ENCODE measurements at places on chromosomes 2 and 18. TPM values are rescaled to one million over a fixed set of nuclear protein-coding genes. Genes with fewer than 3 reads are reported as not detected.

COL5A2 gene
- 787 TPM for total RNA-seq

SMC6 gene
- 39.7 TPM for total RNA-seq

FAM210A gene
- total RNA-seq: 28.8 TPM

ACADL gene
- 5.2 TPM for total RNA-seq

NTSR2 gene
- total RNA-seq: not detected

DNAH6 gene
- total RNA-seq: 0.18 TPM

CCDC148 gene
- 1.2 TPM for total RNA-seq

APCDD1 gene
- 6.3 TPM for total RNA-seq

ADAM23 gene
- 4.1 TPM for total RNA-seq

RUFY4 gene
- 0.27 TPM for total RNA-seq

COL3A1 gene
- 7,706 TPM for total RNA-seq

CYS1 gene
- total RNA-seq: 11.5 TPM

- no peak overlapping the region for H3K27ac ChIP-seq
- H3K4me3 ChIP-seq: no peak overlapping the region
- no peaks in the 10 kb centered on the region for H3K36me3 ChIP-seq
- peaks cover 72% of the 10 kb centered on the region for H3K27me3 ChIP-seq
- peaks cover 20% of the 10 kb centered on the region for H3K4me1 ChIP-seq
- DNase-seq: peak; percentile 77
Measured at GRCh38 chr2:218962859-218963492, 3.5 kb downstream of the CDK5R2 start.

- peaks cover 15% of the 10 kb centered on the region for H3K36me3 ChIP-seq
- H3K4me3 ChIP-seq: peak within 1 kb of the TSS; percentile 90
- H3K27me3 ChIP-seq: peaks cover 3% of the 10 kb centered on the region
- peak within 1 kb of the TSS; percentile 91 for H3K27ac ChIP-seq
- DNase-seq: peak; percentile 91
Measured at GRCh38 chr2:112481528-112482233, at the start of gene TTL. Gene TTL (plus strand): TSS chr2:112482156. CDS start chr2:112482345, 189 bp downstream.

GRCh38 chr2:100978582-100979191, 23.4 kb upstream of the RPL31 start:
- peaks cover 20% of the 10 kb centered on the region for H3K4me1 ChIP-seq
- H3K4me3 ChIP-seq: no peak overlapping the region
- no peaks in the 10 kb centered on the region for H3K27me3 ChIP-seq
- DNase-seq: peak; percentile 62
- peak overlapping the region; percentile 78 for H3K27ac ChIP-seq

DNA sequence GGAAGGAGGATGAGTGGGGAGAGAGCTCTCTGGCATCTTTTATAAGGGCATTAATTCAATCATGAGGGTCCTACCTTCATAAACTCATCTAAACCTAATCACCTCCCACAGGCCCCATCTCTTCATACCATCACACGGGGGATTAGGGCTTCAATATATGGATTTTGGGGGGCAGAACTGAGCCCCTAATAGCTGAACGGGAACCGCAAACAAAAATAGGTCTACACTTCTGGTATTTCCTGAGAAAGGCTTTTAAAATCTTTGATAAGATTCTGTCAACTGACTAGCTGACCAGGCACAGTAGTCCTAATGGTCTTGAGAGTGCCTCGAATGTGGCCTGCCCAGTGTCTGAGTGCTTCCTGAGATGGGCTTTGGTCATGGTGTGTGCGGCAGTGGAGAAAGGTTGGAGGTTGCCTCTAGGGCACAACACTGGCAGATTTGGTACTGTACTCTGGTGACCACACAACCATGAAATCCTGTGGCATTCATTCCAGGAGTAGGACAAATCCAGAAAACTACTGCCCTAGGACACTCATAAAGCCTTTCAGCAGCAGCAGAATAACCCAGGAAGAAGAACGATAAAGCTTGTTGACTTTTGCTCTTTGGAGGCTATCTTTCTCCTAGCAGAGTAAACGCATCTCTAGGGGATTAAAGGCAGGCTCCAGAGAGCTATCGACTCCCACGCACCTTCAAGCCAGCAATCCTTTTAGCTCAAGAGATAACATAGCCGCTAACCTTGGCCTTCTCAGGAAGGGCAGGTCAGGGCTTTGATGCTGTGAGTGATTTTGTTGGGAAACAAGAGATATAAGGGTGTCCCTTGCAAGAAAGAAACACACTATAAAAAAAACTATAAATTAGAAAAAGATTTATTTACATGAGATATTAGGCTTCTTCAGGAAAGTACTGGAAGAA, 12.3 kb upstream of the APOB start:
- no peak overlapping the region for H3K27ac ChIP-seq
- no peak for DNase-seq
- no peaks in the 10 kb centered on the region for H3K36me3 ChIP-seq
- no peaks in the 10 kb centered on the region for H3K27me3 ChIP-seq

DNA sequence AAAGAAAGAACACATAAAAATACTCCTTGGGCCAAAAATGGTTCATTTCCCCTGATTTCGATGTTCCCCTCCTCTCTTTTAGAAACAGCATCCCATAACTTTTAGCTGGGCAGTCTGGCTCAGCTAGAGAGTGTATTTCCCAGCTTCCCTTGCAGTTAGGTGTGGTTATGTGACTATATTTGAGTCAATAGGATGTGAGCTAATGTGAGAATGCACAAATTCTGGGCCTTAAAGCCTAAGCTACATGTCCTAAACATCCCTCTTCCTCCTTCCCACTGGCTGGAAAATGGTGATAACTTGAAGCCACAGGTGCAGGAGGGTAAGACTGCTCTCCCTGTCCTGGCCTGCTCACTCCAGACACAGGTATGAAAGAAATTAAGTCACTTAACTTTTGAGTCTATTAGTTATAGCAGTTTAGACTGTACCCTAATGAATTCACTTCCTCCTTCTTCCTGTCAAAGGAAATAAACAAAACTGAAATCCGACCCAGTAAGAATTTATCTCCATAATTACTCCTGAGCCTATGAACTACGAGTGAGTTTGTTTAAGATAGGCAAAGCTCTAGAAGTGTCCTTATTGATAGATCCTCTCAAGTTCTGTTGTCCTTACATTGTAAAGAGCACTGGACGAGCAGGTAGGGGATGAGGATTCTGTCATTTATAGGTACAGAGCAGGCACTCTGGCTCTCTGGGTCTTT, 177.6 kb downstream of the MTX2 start:
- H3K4me3 ChIP-seq: no peak overlapping the region
- peak overlapping the region; percentile 22 for H3K27ac ChIP-seq
- no peaks in the 10 kb centered on the region for H3K4me1 ChIP-seq
- DNase-seq: no peak
- H3K36me3 ChIP-seq: no peaks in the 10 kb centered on the region
- no peaks in the 10 kb centered on the region for H3K27me3 ChIP-seq

GRCh38 chr18:74898965-74899364, 301.3 kb downstream of the ZNF407 start:
- H3K27ac ChIP-seq: no peak overlapping the region
- no peak overlapping the region for H3K4me3 ChIP-seq
- no peaks in the 10 kb centered on the region for H3K36me3 ChIP-seq
- no peaks in the 10 kb centered on the region for H3K4me1 ChIP-seq
- no peaks in the 10 kb centered on the region for H3K27me3 ChIP-seq
- DNase-seq: peak; percentile 43

- no peaks in the 10 kb centered on the region for H3K27me3 ChIP-seq
- DNase-seq: peak; percentile 29
- no peaks in the 10 kb centered on the region for H3K36me3 ChIP-seq
- H3K27ac ChIP-seq: no peak overlapping the region
- H3K4me1 ChIP-seq: peaks cover 21% of the 10 kb centered on the region
Measured at GRCh38 chr2:237254911-237255578, 158.9 kb downstream of the COL6A3 start.

GRCh38 chr18:77250501-77250925, 865 bp downstream of the GALR1 start:
- DNase-seq: no peak
- H3K4me1 ChIP-seq: peaks cover 8% of the 10 kb centered on the region
- peaks cover 51% of the 10 kb centered on the region for H3K27me3 ChIP-seq
- H3K36me3 ChIP-seq: no peaks in the 10 kb centered on the region
- H3K27ac ChIP-seq: no peak overlapping the region

GRCh38 chr18:8253944-8254343, 355.3 kb upstream of the RAB12 start:
- peaks cover 12% of the 10 kb centered on the region for H3K4me1 ChIP-seq
- H3K27ac ChIP-seq: no peak overlapping the region
- no peaks in the 10 kb centered on the region for H3K27me3 ChIP-seq
- H3K36me3 ChIP-seq: no peaks in the 10 kb centered on the region

- no peak for DNase-seq
- no peaks in the 10 kb centered on the region for H3K36me3 ChIP-seq
- no peak overlapping the region for H3K4me3 ChIP-seq
- H3K4me1 ChIP-seq: no peaks in the 10 kb centered on the region
- no peaks in the 10 kb centered on the region for H3K27me3 ChIP-seq
Measured at GRCh38 chr18:36592282-36592681, 236.5 kb downstream of the TPGS2 start.

GRCh38 chr2:238486123-238486848, 59.6 kb downstream of the ASB1 start:
- no peaks in the 10 kb centered on the region for H3K4me1 ChIP-seq
- no peak overlapping the region for H3K27ac ChIP-seq
- H3K4me3 ChIP-seq: no peak overlapping the region
- no peak for DNase-seq
- no peaks in the 10 kb centered on the region for H3K36me3 ChIP-seq
- no peaks in the 10 kb centered on the region for H3K27me3 ChIP-seq

GRCh38 chr18:51342815-51343214, 145.3 kb upstream of the MEX3C start:
- H3K27me3 ChIP-seq: no peaks in the 10 kb centered on the region
- no peaks in the 10 kb centered on the region for H3K36me3 ChIP-seq
- H3K4me1 ChIP-seq: no peaks in the 10 kb centered on the region
- no peak overlapping the region for H3K27ac ChIP-seq
- no peak for DNase-seq

GRCh38 chr2:88580088-88580487, 47.2 kb downstream of the EIF2AK3 start:
- peaks cover 35% of the 10 kb centered on the region for H3K36me3 ChIP-seq
- H3K4me3 ChIP-seq: no peak overlapping the region
- no peak for DNase-seq
- H3K4me1 ChIP-seq: no peaks in the 10 kb centered on the region
- H3K27me3 ChIP-seq: no peaks in the 10 kb centered on the region

GRCh38 chr2:172420216-172420615, 7.2 kb upstream of the ITGA6 start:
- DNase-seq: no peak
- no peaks in the 10 kb centered on the region for H3K27me3 ChIP-seq
- H3K4me3 ChIP-seq: no peak overlapping the region
- H3K27ac ChIP-seq: no peak overlapping the region
- no peaks in the 10 kb centered on the region for H3K36me3 ChIP-seq

- H3K27ac ChIP-seq: peak overlapping the region; percentile 100
- no peaks in the 10 kb centered on the region for H3K27me3 ChIP-seq
- H3K36me3 ChIP-seq: no peaks in the 10 kb centered on the region
- no peak for DNase-seq
- peaks cover 10% of the 10 kb centered on the region for H3K4me1 ChIP-seq
Measured at GRCh38 chr2:134917360-134917865, 1.2 kb upstream of the CCNT2 start.

GRCh38 chr2:1052771-1053191, 102.1 kb downstream of the SNTG2 start:
- no peaks in the 10 kb centered on the region for H3K27me3 ChIP-seq
- H3K36me3 ChIP-seq: no peaks in the 10 kb centered on the region
- no peak overlapping the region for H3K27ac ChIP-seq

- peaks cover 1% of the 10 kb centered on the region for H3K27me3 ChIP-seq
- H3K36me3 ChIP-seq: no peaks in the 10 kb centered on the region
- DNase-seq: no peak
- no peak overlapping the region for H3K4me3 ChIP-seq
- H3K27ac ChIP-seq: no peak overlapping the region
Measured at GRCh38 chr2:177153805-177154204, 58.8 kb upstream of the HNRNPA3 start.

DNA sequence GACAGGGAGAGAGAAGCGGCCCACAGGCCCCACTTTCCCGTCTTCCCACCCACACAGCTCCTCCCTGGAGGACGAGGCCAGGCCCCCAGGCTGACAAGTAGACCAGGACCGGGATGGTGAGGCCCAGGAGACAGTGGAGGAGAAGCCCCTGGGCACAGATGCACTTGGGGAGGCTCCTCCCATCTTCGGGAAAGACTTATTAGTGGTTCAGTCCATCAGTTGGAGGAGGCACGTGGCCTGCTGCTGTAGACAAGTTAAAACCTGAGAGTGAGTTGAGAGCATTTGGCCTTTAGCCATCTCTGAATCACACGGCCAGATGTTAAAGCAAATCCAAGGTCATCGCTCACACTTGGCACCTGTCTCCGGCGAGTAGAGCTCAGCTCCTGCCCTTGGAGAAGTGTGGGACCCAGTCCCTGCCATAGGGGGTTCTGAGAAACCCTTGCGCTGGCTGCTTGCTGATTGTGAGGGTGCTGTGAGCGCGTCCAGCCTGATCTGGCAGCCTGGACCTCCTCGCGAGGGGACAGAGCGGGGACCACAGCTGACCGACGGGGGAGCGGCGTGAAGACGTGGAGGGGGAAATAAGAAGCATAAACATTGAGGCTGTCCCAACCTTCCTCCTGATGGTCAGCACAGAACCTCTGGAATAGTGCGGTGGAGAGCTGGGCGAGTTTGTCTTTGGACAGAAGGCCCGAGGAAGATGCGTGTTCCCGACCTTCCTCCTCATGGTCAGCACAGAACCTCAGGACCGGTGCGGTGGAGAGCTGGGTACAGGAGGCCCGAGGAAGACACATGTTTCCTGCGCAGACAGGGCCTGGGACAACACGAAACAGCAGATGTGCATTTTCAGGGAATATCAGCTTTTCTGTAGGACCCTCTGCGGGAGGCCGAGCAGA, 24.7 kb upstream of the ALLC start:
- no peak overlapping the region for H3K4me3 ChIP-seq
- no peaks in the 10 kb centered on the region for H3K36me3 ChIP-seq
- DNase-seq: peak; percentile 41
- H3K27me3 ChIP-seq: no peaks in the 10 kb centered on the region
